T-helper 9 cell (primary cell): ENCODE measurements at places on chromosomes 2 and 18.
A peak's percentile ranks its signal among the peaks of the same experiment; 100 is the strongest.

DNA sequence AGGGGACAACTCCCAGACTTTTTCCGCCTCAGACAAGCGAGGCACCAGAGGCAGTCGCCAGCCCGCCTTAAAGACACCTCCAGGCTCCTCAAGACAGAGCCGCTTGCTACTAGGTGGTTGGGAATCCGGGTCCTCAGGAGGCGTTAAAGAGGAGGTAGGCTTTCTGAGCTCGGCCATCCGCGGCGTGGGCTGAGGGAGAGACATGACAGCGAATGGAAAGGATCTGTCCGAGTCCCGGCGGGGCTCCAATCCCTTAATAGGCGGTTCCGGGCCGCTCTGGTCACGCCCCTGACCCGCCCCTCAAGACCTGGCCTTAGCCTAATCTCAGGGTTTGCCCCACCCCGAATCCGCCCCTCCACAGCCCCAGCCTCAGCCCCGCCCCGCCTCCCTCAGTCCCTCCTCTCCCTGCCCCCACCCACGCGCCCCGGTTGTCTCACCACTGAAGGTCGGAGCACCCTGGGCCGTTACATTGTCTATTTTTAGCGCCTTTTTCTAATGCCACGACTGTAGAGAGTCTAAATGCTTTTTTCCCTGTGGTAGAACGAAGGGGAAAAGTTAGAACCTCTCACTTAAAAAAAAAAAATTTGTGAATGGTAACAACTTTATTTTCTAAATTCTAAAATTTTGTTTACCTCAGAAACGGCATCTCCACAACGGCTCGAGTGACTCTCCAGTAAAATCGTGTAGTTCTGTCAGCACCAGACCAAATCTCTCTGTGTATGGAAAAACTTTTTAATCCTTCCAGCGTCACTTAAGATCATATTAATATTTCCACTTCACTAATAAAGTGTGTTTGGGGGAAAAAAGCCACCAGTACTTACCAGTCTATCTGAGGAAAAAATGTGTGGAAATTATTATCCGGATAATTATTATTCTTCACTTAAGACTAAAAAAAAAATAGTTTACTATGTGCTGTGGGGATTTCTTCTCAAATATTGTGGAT lies at the start of gene RAD51AP2:
TSS of gene RAD51AP2 (minus strand) at position 229 of the 943 bp plus-strand sequence. CDS start at position 204, 25 bp downstream.
- DNase-seq, result no peak

GRCh38 chr2:113910110-113910717 lies 20.3 kb downstream of the ACTR3 start:
- peak; percentile 34 for DNase-seq

- no peak for DNase-seq
These were observed 122.5 kb downstream of the HDAC4 start for GRCh38 chr2:239278361-239278760.

- no peak for DNase-seq
These were observed 189.9 kb downstream of the MYO1B start for GRCh38 chr2:191435141-191435540.

- no peak for DNase-seq
These were observed 8.4 kb downstream of the GRP start for GRCh38 chr18:59228351-59228750.

GRCh38 chr2:142290931-142291330 lies 160.1 kb upstream of the LRP1B start:
- DNase-seq, result no peak

DNA sequence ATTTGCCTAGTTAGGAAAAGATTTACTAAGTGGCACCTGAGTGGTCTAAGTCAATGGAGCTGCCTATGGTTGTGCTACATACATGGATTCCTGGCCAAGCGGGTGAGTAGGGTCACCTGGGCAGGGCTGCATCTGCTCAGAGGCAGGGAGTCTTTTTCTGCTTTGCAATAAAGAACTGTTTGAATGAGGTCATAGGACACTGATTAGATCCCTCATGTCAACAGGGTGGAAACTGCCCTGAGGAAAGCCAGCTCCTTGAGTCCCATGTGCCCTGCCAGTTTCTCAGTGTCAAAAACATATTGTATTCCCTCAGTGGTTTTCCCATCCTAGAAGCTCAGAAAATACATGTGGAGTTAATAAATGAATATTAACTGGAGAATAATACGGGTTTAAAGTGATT lies 4.6 kb downstream of the LAMA3 start:
- no peak for DNase-seq

DNA sequence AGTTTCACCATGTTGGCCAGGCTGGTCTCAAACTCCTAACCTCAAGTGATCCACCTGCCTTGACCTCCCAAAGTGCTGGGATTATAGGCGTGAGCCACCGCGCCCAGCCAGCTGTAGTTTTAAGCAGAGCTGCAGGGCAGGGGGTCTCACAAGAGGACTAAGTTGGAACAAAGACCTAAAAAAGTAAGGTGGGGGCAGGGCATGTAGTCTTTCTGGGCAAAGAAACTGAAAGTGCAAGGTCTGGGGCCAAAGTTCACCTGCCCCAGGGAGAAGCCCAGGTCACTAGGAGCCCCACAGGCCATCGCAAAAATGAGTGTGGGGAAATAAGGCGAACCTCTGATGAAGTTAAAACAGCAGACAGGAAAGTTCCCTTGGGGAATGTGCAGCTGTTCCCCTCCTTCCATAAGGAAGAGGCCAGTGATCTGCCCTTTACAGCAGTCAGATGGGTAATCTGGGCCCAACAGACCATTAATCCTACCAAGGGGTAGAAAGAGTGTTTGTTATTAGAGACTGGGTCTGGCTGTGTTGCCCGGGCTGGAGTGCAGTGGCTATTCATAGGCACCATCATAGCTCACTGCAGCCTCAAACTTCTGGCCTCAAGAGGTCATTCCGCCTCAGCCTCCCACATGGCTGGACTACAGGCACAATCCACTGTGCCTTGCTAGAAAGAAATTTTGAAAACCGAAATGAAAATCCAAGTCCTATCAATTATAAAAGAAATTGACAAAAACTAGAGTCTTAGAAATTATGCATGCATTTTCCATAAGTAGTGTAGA lies 2.8 kb downstream of the SCLY start:
- DNase-seq, result no peak

DNA sequence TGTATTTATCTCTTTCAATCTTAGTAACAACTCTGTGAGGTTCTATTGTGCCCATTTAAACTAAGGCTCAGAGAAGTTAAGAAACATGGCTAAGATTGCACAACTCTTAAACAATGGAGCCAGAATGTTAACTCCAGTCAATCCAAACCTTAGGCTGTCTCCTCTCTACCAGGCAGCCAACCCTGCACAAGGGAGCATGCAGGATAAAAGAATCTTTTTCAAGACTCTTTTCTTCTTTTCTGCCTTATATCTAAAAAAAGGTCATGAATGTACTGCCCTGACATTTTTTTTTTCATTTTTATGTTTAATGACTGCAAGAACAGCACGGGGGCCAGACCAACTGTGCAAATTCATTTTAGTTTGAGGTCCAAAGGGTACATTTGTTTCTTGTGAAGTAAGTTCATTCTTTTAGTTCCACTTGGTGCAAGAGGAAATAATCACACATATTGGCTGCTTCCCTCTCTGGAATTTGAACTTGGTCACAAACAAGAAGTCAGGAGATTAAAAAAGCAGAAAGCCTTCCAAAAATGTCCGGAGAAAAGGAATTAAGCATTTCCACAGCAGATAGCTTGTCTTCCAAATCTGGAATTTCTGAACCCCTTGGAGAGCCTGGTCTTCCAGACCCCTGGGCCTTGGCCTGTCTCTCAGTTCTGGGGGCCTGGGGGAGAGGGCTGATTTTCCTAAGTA lies 96.0 kb upstream of the RIOK3 start:
- DNase-seq, result no peak

DNA sequence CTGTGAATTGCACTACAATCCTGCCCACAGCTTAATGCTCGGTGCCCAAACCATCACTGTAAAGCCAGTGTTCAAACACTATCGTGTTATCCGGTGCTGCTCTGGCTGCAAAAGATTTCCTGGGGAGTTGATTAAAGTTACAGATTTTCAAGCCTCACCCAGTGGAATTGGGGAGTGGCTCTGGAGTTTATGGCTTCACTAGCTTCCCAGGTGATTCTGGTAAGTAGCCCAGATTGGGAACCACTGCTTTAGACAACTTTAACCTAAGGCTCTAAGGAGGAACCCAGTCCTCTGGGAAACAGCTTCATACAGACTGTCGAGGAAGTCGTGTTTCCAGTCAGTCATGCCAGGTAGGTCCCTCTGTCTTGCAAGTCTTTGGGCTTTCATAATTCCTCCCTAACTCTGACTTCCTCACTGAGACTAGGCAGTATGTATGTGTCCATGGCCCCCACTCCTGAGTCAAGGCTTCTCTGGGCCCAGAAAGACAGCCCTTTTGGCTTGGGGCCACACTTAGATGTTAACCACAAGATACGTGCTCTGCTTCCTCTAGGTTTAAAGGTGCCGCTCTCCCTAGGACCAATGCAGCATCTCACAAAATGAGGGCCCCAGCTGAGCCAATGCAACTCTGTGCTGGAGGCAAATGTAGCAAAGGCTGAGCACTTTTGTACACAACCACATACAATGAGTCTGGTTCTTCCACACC lies 299.7 kb downstream of the PRKCE start:
- no peak for DNase-seq

GRCh38 chr2:225889452-225889851 lies 489.9 kb downstream of the NYAP2 start:
- DNase-seq, result no peak

DNA sequence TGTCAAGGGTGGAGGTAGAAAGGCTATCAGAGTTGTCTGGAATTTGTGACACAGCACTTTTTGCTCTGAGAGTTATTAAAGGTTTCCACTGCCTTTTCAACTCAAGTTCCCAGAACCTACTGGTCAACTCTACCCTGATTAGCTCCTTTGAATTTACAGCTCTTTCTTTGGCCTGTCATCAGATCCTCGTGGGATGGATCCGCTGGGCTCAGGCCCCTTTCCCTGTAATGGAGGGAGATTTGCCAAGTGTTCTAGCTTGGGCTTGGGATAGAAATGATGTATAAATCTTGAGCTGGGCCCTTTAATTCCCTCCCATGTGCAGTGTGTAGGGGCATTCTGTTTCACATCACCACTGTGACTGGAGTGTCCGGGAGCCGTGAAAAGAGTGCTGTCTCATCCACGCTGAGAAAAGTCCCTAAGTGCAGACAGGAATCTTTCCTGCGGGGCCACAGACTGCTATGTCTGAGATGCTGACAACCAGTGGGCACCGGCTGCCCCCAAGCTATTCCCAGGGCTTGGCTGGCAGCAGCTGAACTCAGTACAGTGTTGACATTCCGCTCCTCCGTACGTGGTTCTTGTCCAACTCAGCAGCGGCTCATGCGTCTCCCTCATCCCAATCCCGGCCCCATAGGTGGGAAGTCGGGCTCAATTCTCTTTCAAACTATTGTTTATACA lies 46.9 kb upstream of the ARHGAP28 start:
- no peak for DNase-seq

DNA sequence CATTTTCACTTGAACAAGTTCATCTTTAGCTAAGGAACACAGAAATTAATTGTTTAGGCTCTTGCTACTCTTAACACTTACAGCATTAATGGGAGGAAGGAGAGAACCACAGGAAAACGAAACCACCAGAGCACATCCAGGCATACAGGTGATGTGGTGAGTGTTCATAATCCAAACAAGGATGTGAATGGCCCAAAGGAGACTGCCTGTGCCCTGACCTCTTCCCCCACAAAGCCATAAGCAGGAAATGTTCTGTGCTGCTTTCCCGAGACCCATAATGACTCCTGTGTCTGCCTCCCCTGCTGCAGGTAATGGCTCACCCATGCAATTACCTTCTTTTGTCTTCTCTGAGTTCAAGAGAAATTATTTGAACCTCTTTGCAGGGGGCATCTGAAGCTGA lies 295.9 kb upstream of the LINC00305 start:
- DNase-seq, result no peak

GRCh38 chr2:190853531-190854383 lies 26.9 kb upstream of the GLS start:
- no peak for DNase-seq

DNA sequence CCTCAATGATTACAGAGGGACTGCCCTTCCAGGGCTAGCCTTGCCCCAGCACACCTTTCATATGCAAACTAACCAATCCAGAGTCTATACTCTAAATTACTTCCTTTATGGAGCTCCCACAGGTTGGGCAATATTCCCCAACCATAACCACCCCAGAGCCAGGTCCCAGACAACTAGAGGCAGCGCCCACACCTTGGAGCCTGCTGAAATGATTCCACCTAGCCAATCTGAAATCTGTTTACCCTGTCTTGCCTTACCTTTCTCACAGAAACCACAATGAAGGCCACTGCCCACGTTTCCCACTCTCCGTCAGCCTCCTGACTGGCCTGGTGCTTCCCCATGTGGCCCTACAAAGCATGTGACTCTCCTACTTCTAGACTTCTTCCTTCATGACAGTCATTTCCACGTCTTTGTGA lies 62.0 kb downstream of the REEP1 start:
- no peak for DNase-seq

DNA sequence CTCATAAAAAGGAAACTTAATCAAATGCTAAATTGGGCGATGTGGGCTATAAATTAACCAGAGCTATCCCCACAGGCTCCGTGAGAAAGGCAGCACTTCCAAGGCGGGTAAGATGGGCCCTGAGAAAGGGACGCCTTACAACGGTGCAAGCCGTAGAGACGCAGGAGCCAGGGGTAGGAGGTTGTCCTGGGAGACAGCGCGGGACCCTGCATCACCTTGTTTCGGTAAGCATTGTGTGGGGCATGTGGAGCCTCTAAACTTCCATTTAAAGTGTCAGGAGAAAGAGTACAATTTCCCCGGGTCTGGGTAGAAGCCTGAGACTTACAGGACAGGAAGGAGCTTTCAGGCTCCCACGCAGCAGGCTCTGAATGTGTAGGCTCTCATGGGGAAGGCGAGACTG lies 1.2 kb upstream of the PER2 start:
- DNase-seq, result no peak

- DNase-seq, result no peak
These were observed 58.2 kb upstream of the HDAC4 start for GRCh38 chr2:239459056-239459455.

- DNase-seq, result no peak
These were observed 81.2 kb upstream of the REV1 start for GRCh38 chr2:99571021-99571420.

- no peak for DNase-seq
These were observed 85.9 kb downstream of the FANCL start for GRCh38 chr2:58155160-58155778.

DNA sequence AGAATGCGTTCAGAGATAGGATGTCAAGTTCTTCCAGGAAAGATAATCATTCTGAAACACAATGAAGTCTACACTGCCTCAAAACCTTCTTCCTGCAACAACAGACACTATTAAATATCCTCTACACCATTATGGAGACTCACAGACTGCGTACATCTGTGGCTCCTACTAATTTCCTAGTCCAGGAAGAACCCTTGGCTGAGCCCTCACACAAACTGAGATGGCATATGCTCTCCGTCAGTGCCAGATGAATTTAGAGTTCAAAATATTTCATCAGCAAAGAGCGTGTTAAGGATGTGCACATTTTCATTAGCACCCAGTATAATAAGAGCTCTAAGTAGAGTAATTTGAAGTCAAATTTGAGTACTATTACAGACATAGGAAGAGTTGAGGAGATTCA lies 117.2 kb downstream of the TCF4 start:
- no peak for DNase-seq

GRCh38 chr2:201151127-201151981 lies 31.6 kb upstream of the CASP10 start:
- DNase-seq, result no peak
